Esophagus muscularis mucosa (tissue), 4 donors: ENCODE measurements at places on chromosomes 4 and X.
A peak's percentile ranks its signal among the peaks of the same experiment; 100 is the strongest.

DNA sequence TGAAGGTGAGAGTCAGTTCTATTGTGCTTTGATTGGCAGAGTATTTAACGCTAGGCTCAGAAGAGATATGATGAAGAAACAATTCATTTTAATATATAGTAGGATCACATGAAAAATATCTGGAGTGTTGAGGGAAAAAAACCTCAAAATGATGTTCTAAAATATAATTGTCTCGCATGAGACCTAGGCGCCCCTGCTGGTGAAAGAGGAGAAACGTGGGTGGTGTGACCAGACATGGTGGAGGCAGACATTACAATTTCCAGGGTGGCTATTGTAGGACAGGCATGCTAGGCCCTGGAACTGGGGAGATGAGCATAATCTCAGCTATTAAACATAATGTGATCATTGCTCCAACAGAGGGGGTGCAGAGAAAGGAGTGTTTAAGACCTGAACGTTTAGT is 210.0 kb downstream of the HS3ST1 start:
- H3K27ac ChIP-seq: no peak overlapping the region
- no peak overlapping the region for H3K4me3 ChIP-seq
- no peaks in the 10 kb centered on the region for H3K4me1 ChIP-seq
- DNase-seq: no peak
- H3K27me3 ChIP-seq: no peaks in the 10 kb centered on the region

- H3K36me3 ChIP-seq: no peaks in the 10 kb centered on the region
- no peak for DNase-seq
- H3K4me3 ChIP-seq: no peak overlapping the region
- H3K4me1 ChIP-seq: peaks cover 8% of the 10 kb centered on the region
- no peak overlapping the region for H3K27ac ChIP-seq
- no peaks in the 10 kb centered on the region for H3K27me3 ChIP-seq
Measured at GRCh38 chr4:177446586-177446985, 4.3 kb upstream of the AGA start.

GRCh38 chr4:123365412-123365811 is 31.2 kb upstream of the SPRY1 start:
- H3K36me3 ChIP-seq: no peaks in the 10 kb centered on the region
- no peak overlapping the region for H3K4me3 ChIP-seq
- no peaks in the 10 kb centered on the region for H3K27me3 ChIP-seq
- H3K27ac ChIP-seq: no peak overlapping the region
- DNase-seq: peak; percentile 37

GRCh38 chr4:106835919-106836318 is 200.2 kb downstream of the DKK2 start:
- H3K36me3 ChIP-seq: no peaks in the 10 kb centered on the region
- H3K4me3 ChIP-seq: no peak overlapping the region
- no peak for DNase-seq
- H3K4me1 ChIP-seq: no peaks in the 10 kb centered on the region
- H3K27ac ChIP-seq: no peak overlapping the region
- H3K27me3 ChIP-seq: no peaks in the 10 kb centered on the region

DNA sequence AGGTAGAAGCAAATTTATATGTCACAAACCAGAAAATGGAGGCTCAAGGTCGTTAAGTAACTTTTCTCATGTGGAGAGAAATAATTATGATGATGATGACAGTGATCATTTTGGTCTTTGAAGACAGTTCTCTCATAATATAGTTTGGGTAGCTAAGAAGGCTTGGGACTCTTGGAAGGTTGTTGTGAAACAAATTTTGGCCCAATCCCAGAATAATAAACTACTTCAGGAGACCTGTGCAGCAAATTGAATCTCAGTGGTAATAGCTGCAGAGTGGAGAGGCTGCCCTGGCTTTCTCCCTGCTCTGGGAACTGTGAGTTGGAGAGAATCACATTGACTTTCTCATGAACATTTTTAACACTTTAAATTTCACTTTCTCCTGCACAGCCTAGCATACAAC is 217.2 kb upstream of the BOD1L1 start:
- no peak overlapping the region for H3K4me3 ChIP-seq
- no peaks in the 10 kb centered on the region for H3K36me3 ChIP-seq
- H3K27me3 ChIP-seq: no peaks in the 10 kb centered on the region
- H3K4me1 ChIP-seq: no peaks in the 10 kb centered on the region

DNA sequence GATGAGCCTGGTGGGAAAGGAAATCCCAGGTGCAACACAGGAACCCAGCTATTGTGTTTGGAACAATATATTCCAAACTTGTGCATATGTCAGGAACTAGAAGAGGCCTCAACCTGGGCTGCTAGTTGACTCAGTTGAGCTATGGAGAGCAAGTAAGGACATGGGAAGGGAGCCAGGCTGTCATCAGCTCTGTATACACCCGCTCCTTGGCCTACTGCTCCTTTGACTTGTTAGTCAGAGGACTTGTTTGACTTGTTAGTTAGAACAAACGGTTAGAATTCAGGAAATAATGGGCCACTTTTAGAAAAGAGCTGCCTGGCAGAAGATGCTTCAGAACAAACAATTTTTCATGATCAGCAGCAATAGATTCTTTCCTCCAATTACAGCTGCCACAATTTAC is 76.4 kb downstream of the CBLL2 start:
- no peaks in the 10 kb centered on the region for H3K27me3 ChIP-seq
- H3K4me1 ChIP-seq: no peaks in the 10 kb centered on the region
- no peak overlapping the region for H3K27ac ChIP-seq
- no peak for DNase-seq

GRCh38 chr4:100165809-100166208 is 24.5 kb downstream of the DDIT4L start:
- H3K36me3 ChIP-seq: no peaks in the 10 kb centered on the region
- H3K27ac ChIP-seq: no peak overlapping the region
- H3K27me3 ChIP-seq: no peaks in the 10 kb centered on the region

GRCh38 chrX:124518885-124519284 is 172.5 kb downstream of the SH2D1A start:
- H3K36me3 ChIP-seq: no peaks in the 10 kb centered on the region
- H3K4me3 ChIP-seq: no peak overlapping the region
- no peak overlapping the region for H3K27ac ChIP-seq
- no peaks in the 10 kb centered on the region for H3K27me3 ChIP-seq

GRCh38 chrX:22081475-22082092 is 49.5 kb downstream of the PHEX start:
- H3K27me3 ChIP-seq: no peaks in the 10 kb centered on the region
- no peak for DNase-seq
- no peaks in the 10 kb centered on the region for H3K36me3 ChIP-seq
- H3K4me3 ChIP-seq: no peak overlapping the region
- H3K4me1 ChIP-seq: no peaks in the 10 kb centered on the region

- peaks cover 64% of the 10 kb centered on the region for H3K4me1 ChIP-seq
- peak overlapping the region; percentile 58 for H3K27ac ChIP-seq
- H3K27me3 ChIP-seq: no peaks in the 10 kb centered on the region
- H3K4me3 ChIP-seq: no peak overlapping the region
- DNase-seq: no peak
Measured at GRCh38 chrX:118536687-118537461, 41.3 kb downstream of the DOCK11 start.

DNA sequence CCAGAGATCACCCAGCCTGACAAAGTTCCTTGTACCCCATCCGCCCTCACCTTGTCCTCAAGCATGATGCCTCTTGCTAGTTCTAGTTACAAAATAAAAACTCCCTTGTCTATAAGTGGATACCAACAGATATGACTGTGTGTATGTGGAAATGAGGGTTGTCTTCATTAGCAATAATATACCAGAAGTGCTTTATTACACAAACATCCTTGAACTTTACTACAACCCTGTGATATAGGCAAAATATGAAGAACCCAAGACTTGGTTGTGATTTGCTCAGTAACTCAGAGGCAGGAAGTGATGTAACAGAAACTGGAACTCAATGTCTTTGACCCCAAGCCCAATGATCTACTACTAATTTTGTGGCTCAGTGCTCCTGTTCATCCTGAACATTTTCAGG is 97.6 kb downstream of the AKAP4 start:
- H3K4me3 ChIP-seq: no peak overlapping the region
- H3K4me1 ChIP-seq: no peaks in the 10 kb centered on the region
- no peaks in the 10 kb centered on the region for H3K36me3 ChIP-seq

GRCh38 chr4:163815776-163816175 is 321.3 kb downstream of the TMA16 start:
- H3K27me3 ChIP-seq: no peaks in the 10 kb centered on the region
- H3K4me3 ChIP-seq: no peak overlapping the region
- H3K4me1 ChIP-seq: no peaks in the 10 kb centered on the region
- no peak for DNase-seq

- no peak for DNase-seq
- H3K36me3 ChIP-seq: peaks cover 6% of the 10 kb centered on the region
- H3K27me3 ChIP-seq: no peaks in the 10 kb centered on the region
- peak overlapping the region; percentile 95 for H3K27ac ChIP-seq
- peaks cover 50% of the 10 kb centered on the region for H3K4me1 ChIP-seq
Measured at GRCh38 chr4:1249731-1250526, 999 bp upstream of the CTBP1 start.

GRCh38 chr4:126592088-126592487 is 1040.7 kb upstream of the INTU start:
- no peak overlapping the region for H3K27ac ChIP-seq
- DNase-seq: no peak
- no peaks in the 10 kb centered on the region for H3K27me3 ChIP-seq
- H3K4me3 ChIP-seq: no peak overlapping the region

- H3K36me3 ChIP-seq: peaks cover 73% of the 10 kb centered on the region
- no peak overlapping the region for H3K27ac ChIP-seq
- no peak overlapping the region for H3K4me3 ChIP-seq
- H3K4me1 ChIP-seq: no peaks in the 10 kb centered on the region
- DNase-seq: no peak
- no peaks in the 10 kb centered on the region for H3K27me3 ChIP-seq
Measured at GRCh38 chr4:48854982-48855381, 24.1 kb downstream of the OCIAD1 start.

DNA sequence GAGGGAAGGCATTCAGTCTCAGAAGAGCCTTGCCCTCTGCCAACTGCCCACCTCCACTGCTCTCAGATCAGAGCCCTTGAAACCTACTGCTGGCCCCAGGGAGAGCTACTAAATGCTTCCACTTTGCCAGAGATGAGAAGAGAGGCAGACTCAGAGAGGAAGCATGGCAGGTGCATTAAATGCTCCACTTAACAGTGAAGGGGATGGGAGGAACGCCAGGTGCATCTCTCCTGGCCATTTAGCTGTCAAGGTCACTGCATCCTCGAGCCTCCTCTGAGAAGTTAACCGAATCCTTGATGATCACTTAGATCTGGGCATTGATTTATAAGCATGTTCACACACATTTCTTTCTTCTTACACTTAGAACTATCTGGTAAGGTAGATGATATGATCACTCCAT is 15.0 kb downstream of the TRPC5 start:
- H3K27ac ChIP-seq: no peak overlapping the region
- H3K4me1 ChIP-seq: no peaks in the 10 kb centered on the region
- no peaks in the 10 kb centered on the region for H3K36me3 ChIP-seq
- H3K4me3 ChIP-seq: no peak overlapping the region

DNA sequence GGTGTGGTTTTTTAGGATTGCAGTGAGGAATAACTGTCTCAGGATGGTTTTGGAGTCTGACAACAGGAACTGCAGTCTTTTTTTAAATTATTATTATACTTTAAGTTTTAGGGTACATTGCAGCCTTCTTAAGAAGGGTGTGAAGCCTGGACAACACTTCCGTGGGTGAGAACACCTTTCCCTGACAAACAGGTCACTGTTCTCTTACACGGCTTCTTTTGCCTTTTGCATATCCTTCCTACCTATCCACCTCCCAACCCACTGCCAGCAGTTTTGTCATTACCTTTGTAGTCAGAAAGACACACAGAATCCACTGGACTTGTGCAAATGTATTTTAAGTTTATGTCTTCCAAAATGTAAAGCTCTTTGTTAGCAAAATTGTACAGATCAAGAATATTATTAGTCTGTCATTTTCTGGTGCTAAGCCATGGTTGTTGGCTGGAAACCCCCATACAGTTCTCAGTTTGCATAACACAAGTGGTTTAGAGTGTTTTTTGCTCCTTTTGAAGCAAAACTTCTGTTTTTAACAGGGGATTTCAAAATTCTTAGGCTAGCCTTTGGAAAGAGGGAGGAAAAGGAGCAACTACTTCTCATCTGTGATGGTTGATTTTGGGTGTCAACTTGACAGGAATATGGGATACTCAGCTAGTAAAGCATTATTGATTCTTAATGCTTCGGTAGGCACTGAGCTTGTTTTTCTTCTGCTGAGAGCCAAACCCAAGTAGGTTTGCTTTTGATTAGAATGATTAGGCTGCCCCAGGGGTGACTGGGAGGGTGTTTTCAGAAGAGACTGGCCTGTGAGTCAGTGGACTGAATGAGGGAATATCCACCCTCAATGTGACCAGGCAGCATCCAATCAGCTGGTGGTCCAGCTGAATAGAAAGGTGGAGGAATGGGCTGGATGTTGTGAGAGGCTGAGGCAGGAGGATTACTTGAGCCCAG is 29.4 kb upstream of the KLHL2 start:
- H3K4me1 ChIP-seq: no peaks in the 10 kb centered on the region
- H3K27ac ChIP-seq: no peak overlapping the region
- H3K36me3 ChIP-seq: no peaks in the 10 kb centered on the region
- no peak overlapping the region for H3K4me3 ChIP-seq

GRCh38 chrX:108264376-108264775 is 172.8 kb downstream of the ATG4A start:
- no peaks in the 10 kb centered on the region for H3K27me3 ChIP-seq
- DNase-seq: no peak
- no peaks in the 10 kb centered on the region for H3K4me1 ChIP-seq
- no peak overlapping the region for H3K27ac ChIP-seq

DNA sequence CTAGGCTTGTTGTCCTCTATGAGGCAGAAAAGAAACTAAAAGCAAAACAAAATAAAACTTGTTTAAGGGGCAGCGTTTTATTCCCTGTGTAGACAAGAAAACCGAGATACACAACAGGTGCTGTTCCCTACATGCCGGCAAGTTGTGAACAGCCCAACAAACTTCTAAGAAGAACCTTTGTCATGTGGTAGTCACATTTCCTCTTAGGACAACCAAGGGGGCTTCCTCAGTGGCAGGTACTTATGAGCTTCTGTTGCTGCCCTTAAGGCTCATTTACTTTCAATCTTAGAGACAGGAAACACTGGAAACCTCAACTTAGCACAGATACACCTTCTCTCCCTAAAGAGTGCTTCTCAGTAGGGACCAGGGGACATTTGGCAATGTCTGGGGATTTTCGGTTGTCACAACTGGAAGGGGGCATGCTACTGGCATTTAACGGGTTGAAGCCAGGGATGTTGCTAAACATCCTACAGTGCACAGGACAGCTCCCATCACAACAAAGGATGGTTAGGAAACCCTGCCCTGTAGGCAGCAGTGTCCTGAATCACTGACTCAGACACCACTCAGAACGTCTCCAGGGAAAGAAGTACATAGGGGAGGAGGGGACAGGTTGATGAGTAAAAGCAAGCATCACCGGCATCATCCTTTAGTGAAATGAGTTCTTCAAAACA is 111.0 kb downstream of the ASB9 start:
- H3K4me1 ChIP-seq: no peaks in the 10 kb centered on the region
- no peak overlapping the region for H3K4me3 ChIP-seq
- H3K27ac ChIP-seq: no peak overlapping the region
- no peaks in the 10 kb centered on the region for H3K27me3 ChIP-seq

GRCh38 chr4:184167576-184167975 is 50.1 kb downstream of the ENPP6 start:
- DNase-seq: no peak
- H3K27ac ChIP-seq: no peak overlapping the region
- H3K4me1 ChIP-seq: peaks cover 10% of the 10 kb centered on the region
- no peaks in the 10 kb centered on the region for H3K36me3 ChIP-seq
